ENCODE measurements at places on chromosomes 3 and 15. TPM values are rescaled to one million over a fixed set of nuclear protein-coding genes. Genes with fewer than 3 reads are reported as not detected.

Gene MAP3K13
- polyA plus RNA-seq: 51.7 TPM

GRCh38 chr3:194573680-194574437, 59.4 kb downstream of the TMEM44 start:
- no peak for DNase-seq

GRCh38 chr3:171829841-171830517, 13.2 kb upstream of the TMEM212 start:
- DNase-seq: no peak

- no peak for DNase-seq
Measured at GRCh38 chr15:61393949-61394348, 164.8 kb upstream of the RORA start.

GRCh38 chr3:69535613-69536012, 149.7 kb upstream of the FRMD4B start:
- no peak for DNase-seq

DNA sequence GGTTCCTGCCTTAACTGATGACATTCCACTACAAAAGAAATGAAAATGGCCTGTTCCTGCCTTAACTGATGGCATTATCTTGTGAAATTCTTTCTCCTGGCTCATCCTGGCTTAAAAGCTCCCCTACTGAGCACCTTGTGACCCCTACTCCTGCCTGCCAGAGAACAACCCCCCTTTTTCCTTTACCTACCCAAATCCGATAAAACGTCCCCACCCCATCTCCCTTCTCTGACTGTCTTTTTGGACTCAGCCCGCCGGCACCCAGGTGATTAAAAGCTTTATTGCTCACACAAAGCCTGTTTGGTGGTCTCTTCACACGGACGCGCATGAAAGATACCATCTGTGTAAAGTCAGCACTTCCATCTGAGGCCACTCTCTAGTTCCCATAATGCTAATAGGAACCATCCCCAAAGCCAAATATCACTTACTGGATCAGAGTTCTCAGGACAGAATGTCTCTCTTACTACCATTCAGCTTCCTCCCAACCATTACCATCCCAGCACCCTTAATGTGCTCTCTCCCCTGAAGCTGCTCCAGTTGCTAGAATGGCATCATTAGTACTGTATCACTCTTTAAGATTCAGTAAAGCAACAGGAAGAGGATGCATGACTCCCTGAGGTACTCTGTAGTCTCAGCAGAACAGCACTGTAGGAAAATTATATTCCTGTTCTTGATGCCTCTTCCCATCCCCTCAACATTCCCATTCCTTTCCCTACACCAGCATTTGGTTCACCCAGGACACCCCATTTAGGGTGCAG, 2.3 kb upstream of the HRG start:
- no peak for DNase-seq
